Choroid plexus epithelial cell (primary cell): ENCODE measurements at places on chromosomes 2 and 18.

DNA sequence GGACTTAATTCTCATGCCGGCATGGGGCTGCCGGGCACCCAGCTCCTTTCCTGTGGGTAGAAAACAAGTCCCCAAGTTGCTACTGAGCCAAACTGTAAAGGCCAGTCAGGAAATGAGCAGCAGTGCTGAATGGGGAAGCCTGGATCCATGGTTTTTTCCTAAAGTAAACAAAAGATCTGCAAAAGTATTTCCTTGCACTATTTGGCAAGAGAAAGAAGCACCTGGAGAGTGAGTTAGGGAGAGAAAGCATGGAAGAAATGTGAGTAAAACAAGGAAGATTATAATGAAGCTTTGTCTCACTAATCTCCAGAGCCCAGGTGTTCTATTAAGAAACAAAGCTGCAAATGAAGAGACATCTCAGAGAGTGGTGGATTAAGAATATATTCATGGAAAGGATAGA is 117.6 kb downstream of the METTL8 start:
- DNase-seq: no peak

DNA sequence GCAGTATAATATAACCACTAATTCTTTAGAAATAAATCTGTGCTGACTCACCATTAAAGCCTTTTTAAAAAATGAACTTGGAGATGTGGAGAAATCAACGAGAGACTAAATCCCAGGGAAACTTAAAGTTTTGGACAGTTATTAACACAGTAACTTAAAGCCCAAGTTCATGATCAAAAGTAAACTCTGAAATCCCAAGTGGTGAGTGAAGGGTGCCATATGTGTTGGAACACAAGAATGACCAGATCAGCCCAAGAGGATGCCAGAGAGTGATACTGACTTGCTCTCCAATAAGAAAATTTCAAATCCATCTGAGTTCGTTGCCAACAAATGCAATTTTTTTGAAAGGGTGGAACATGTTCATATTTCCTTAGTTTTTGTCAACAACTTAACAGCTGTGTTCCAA is 838.1 kb upstream of the ACVR2A start:
- peak; percentile 41 for DNase-seq

GRCh38 chr2:98160554-98160953 is 73.6 kb downstream of the VWA3B start:
- DNase-seq: peak; percentile 6

DNA sequence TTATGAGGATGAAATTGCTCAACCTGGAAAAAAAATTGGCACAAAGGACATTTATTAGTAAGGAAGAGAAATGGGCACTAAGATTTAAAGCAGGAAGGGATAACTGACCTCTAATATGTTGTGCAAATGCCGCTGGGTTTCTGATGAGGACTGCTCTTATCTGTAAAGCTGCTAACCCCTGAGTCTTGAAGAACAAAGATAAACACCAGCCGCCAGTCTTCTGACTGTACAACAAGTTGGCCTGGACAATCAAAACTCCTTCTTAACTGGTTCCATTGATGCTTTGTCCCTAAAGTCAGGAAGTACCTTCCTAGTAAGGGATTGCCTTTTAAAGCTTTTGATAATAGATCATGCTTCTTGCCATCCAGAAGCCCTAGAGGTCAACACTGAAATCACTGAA is 301.8 kb downstream of the TRIB2 start:
- no peak for DNase-seq

DNA sequence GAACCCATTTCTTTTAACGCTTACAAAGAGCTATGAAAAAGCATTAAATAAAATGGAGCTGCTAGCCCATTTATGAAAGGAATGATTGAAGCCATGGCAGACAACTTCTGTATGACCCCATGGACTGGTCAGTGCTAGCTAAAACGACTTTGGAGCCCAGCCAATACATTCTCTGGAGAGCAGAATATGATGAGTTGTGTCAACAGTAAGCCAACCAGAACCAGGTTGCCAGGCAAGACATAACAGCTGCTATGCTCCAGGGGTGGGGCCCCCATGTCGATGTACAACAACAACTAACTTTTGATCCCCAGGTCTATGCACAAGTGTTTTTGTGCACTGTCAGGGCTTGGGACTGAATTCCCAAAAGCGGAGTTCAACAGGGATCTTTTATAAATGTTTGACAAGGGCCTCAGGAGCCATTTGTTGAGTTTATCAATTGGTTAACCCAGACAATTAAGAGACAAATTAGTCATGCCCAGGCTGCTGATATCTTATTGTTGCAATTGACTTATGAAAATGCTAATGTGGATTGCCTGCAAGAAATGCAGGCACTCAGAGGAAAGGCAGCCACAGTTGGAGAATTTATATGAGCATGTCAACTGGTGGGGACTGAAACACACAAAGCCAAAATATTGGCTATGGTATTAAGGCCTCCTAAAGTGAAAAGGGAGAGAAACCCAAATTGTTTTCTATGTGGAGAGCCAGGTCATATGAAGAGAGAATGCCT is 64.6 kb upstream of the MYO3B start:
- no peak for DNase-seq

DNA sequence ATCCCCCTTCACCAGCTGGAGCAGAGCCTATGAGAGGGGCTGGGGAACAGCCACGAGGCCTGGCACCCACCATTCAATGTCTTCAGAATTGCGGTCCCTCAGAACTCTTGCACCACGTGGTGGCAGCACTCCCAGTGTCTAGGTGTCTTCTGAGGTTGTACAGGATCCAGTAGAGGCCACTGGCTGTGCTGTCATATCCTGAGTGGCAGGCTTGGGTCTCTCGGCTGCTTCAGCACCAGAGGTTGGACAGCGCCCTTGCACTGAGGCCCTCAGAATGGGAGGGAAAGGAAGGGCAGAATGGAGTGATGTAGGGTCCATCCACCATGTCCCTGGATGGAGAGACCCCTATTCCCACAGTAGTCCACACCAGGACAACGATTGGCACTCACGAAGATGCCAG is 112.0 kb upstream of the TEKT4 start:
- no peak for DNase-seq

DNA sequence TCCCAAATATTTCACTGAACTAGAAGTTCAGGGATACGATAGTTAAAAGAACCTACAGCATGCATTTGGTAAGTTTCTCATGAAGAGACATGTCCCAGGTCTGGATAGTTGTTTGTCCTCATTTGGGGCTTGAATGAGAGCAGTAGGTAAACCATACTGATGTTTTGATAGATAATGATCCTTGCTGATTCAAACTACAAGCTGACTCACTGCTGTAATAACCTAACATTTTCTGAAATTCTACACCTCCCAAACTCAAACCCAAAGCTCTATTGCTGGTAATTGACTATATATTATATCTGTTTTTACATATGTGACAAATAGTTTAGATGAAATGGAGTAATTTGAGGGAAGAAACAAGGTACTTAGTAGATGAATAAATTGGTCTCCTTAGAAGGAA is 154.1 kb upstream of the BOD1L2 start:
- peak; percentile 8 for DNase-seq

DNA sequence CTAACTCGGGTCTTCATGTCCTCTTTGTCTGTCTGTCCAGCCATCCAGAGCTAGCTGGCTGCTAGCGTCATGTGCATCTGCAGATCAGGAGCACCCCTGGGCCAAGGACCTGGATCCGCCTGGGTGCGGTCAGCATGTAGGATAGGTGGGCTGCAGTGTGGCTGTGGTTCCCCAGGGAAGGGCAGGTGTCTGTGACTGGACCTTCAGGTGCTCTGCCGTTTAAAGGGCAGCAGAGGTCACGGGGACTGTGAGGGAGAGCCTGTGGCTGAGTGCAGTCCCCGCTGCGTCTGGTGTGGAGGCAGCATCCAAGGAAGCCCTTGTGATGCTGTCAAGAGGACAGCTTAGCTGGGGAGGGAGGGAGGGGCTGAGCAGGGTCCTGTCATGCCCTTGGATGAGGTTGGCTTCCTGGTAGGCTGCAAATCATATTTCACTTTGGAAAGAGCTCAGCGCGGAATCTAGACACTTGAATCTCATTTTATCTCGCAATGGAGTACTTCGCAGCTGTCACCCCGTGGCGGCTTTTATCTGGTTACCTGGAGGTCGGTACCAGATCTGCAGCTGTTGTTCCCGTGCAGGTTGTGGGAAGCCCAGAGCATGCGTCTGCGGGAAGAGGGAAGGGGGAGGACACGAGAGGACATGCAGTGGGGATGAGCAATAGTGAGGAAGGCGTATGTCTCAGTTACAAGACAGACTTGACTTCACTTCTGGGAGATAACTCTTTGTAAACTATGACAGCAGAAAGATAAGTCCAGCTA is 5.9 kb upstream of the RALB start:
- no peak for DNase-seq

DNA sequence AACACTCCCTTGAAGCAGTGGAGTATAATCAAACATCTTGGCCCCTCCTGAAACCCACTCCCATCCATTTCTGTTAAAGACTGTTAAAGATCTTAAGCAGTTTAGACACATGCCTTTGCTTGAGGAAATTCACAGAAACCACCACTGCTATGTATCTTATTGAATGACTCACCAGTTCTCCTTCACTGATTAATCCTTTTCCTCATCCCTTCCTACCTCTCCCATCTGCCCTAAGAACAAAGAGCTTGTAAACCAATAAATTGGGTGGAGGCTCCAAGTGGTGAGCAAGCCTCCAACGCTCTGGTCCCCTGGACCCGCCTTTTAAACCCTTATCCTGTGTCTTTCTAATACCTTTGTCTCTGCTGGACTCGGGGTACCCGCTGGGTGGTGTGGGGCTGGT is 746.1 kb downstream of the LRP1B start:
- peak; percentile 40 for DNase-seq

- no peak for DNase-seq
These were observed 2.4 kb downstream of the PIEZO2 start for GRCh38 chr18:11146947-11147345.

DNA sequence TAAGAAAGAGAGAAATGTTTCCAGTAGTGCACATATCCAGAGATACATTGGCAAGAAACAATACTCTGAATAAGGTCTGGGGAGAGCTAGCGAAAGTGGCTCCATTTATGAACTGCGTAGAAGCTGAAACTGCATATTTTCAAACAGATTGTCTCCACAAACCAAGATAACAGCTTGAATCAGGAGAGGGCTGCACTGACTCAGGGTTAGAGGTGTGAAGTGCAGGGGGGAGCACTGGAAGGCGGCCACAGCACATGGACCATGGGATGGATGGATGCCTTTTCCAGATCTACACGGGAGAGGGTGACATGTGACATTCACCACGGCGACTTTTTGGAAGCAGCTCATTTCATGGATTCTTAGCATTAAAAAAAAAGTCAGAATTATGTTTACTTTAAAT is 729.4 kb downstream of the RNF144A start:
- no peak for DNase-seq

GRCh38 chr2:26786207-26787028 is 562 bp downstream of the CENPA start:
- DNase-seq: no peak
